ENCODE measurements at places on chromosomes 11 and 22. TPM values are rescaled to one million over a fixed set of nuclear protein-coding genes. Genes with fewer than 3 reads are reported as not detected.

The DKK3 gene
- total RNA-seq, result 189 TPM

The TRPC6 gene
- total RNA-seq, result under 0.01 TPM

The SEPTIN3 gene
- total RNA-seq, result not detected

The FAM180B gene
- not detected for total RNA-seq

The LGR4 gene
- total RNA-seq, result 59.2 TPM

The GUCY1A2 gene
- 1.6 TPM for total RNA-seq

The CASP12 gene
- not detected for total RNA-seq

The ACR gene
- not detected for total RNA-seq

The KRTAP5-11 gene
- not detected for total RNA-seq

The MMP12 gene
- total RNA-seq, result 0.76 TPM
